ENCODE measurements at places on chromosomes 11 and 22. TPM values are rescaled to one million over a fixed set of nuclear protein-coding genes. Genes with fewer than 3 reads are reported as not detected.

DNA sequence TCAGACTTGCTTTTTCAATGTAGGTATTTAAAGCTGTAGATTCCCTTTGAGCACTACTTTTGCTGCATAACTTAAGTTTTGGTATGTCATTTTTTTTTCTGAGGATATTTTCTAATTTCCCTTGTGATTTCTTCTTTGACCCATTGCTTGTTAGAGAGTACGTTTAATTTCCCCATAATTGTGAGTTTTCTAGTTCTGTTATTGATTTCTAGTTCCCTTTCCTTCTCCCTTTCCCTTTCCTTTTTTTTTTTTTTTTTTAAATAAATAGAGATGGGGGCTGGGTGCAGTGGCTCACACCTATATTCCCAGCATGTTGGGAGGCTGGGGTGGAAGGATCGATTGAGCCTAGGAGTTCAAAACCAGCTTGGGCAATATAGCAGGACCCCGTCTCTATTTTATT is 30.8 kb downstream of the UBE2L3 start:
- no peak for DNase-seq

DNA sequence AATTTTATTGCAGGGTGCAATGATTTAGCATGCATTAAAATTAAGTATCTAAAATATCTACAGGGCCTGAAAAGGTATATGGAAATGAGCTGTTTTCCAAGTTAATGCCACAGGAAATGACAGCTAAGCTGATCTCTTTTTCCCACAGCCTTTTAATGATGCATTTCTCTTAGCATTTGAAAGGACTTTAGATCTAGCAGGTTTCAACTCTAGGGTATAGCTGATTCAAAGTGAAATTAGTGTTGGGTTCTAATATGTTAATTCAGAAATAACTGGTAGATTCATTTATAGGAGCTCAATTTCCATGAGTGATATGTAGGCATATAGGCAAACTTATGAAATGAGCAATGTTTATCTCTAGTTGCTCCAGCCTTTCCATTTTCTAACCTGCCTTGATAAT is 274.2 kb downstream of the CASP12 start:
- DNase-seq = no peak

The THY1 gene
- 26.3 TPM for total RNA-seq

The NLRP14 gene
- total RNA-seq = 0.16 TPM

DNA sequence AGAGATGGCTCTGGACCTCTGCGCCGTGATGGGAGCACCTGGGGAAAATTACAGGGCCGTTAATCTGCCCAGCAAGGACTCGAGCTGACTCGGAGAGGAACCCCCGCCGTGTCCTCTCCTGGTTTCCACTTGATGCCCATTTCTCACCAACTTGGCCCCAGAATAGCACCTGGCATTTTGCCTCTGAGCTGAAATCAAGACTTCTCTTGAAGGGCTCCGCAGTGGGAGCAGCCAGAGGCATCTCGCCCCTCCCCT is 19.0 kb upstream of the CABP7 start:
- no peak for DNase-seq

The OR8G1 gene
- not detected for total RNA-seq

DNA sequence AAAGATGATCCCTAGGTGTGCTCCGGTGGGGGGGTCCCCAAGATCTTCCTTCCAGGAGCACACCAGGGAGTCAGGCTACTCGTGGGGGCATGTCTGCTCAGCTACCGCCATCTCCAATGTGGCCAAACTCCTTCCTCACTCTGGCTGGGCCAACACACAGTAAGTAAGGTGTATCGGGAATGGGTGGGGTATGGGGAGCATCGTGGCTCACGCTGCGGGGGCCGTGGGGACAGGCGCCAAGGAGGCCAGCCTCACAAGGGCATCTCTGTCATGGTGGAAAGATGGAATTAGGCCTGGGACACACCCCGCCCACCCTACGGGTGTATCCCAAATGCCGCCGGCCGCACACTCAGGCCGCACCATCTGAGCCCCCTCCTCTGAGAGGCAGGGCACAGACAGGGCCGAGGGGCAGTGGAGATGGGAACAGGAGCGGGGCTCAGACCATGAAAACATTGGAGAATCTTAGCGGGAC is 8.3 kb downstream of the IGF2 start:
- DNase-seq = no peak

The GLB1L3 gene
- total RNA-seq = 1.6 TPM

GRCh38 chr11:47052165-47052564 is 115.6 kb downstream of the CSTPP1 start:
- DNase-seq = no peak

GRCh38 chr11:17162376-17162775 is 45.4 kb downstream of the PIK3C2A start:
- no peak for DNase-seq

DNA sequence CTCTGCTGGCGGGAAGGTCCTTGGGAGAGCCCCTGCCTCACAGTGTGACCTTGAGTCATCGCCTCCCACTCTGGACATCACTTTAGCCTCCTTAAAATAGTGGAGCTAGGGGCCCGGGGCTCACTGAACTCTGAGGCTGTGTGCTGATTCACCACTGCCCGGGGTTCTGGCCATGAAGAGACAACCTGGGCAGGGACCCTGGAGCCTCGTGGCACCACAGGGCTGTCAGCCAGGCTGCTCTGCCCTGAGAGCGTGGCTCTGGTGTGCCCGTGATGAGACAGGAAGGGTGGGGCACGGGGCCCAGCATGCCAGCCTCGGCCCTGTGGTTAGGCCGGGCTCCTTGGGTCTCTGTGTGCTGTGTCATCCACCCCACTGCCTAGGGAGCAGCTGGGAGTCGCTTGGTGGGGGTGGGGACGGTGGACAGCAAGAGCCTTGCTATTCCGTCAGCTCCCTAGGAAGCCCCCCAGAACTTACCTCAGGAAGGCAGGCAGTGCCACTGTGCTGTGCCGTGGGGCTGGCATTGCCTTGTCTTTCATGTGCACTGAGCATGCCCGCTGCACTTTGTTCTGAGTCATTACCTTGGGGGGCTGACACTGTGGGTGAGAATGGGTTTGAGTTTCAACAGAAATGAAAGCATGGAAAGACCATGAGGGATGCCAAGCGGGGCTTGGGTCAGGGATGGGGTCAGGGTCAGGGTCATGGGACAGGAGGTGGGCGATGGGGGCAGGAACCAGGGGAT is 31.7 kb downstream of the TPCN2 start:
- no peak for DNase-seq

The OR51I1 gene
- total RNA-seq = 0.44 TPM

DNA sequence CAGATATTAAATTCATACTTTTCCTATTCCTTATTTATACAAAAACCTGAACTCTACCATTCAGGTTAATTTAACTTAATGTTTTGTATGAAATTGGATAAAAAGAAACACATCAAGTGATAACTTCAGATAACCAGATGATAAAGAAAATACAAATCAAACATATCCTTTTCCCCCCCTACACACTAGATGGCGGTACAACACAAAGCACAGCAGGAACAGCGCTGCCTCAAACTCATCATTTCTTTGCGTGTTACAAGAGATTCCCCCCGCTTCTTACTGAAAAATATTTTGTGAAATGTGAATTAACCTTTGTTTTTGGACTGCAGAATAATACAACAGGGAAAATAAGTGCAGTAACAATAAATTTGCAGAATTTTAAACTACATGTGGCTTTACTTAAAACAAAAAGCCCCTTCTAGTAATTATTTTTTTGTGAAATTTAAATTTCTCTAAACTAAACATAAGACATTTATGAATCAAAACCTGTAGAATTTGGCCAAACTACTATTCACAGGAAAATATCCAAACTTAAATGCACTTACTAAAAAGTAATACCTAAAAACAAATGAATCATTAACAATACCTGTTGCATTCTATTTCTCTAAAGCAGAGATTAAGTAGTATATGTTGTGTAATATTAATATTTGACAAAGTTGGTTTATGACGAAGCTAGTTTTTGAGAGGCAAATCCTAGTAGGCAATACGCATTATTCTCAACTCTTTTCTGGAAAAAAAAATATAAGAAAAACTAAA is 74.4 kb downstream of the ARHGAP32 start:
- DNase-seq = no peak

The SCGB1A1 gene
- not detected for total RNA-seq

GRCh38 chr11:128299132-128299726 is 288.1 kb downstream of the ETS1 start:
- DNase-seq = no peak

The NRGN gene
- 0.33 TPM for total RNA-seq

DNA sequence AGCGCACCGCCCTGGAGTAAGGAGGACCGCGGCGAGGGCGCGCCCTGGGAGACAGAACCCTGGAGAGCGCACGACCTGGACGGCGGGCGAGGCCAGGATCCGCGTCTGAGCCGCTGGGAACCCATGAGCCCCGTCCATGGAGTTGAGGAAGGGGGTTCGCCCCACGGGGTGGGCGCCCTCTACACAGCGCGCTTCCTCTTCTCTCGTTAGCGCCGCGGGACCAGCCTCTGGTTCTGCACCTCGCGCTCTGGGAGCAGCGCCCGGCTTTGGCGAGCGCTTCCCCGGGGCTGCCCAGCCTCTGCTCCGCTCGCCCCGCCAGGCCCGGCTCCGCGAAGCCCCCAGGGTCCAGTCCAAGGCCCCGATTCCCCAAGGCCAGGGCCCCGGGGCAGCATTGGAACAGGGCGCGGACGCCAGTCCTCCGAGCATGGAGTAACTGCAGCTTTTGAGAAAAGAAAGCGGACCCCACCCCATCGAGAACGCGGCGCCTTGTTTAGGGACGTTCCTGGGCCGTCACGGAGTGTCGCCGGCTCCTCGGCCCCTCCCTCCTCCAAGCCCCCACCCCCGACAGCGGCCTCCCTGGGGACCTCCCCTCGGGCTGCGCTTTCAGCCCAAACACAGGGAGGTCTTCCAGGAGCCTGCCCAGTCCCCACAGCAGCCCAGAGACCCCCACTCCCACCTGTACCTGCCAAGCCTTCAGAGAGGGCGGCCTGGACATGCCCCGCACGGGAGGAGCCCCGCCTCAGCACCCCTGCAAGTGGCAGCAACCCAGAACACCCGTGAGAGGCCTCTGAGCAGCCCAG is 56.2 kb downstream of the BRD1 start:
- DNase-seq = no peak

- no peak for DNase-seq
Measured at GRCh38 chr11:36311926-36312595, 16.0 kb downstream of the PRR5L start.

- DNase-seq = no peak
Measured at GRCh38 chr11:118200497-118200896, 24.1 kb upstream of the SCN2B start.

DNA sequence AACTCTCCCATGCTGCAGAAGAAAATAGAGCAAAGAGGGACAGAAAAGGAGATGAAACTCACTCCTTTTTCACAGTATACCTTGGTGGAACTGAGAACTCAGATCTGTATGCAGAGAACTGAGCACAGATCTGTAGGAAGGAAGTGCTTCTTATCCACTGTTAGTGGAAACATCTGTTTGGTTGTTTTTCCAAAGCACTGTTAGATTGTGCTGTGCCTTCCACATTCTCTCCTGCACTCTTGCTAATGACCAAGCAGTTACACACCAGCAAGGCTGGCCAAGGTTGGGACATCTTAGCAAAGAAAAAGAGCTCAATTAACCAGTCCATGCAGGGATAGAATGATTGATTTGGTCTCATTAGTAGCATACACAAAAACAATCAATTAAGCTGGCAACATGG is 20.1 kb upstream of the SIK2 start:
- DNase-seq = no peak

The ENTHD1 gene
- not detected for total RNA-seq

The CD59 gene
- total RNA-seq = 296 TPM

- no peak for DNase-seq
Measured at GRCh38 chr11:95371153-95371552, 140.2 kb upstream of the SESN3 start.

GRCh38 chr11:133555034-133555433 is 22.7 kb upstream of the OPCML start:
- DNase-seq = no peak

The CALCA gene
- not detected for total RNA-seq

The HOATZ gene
- not detected for total RNA-seq

DNA sequence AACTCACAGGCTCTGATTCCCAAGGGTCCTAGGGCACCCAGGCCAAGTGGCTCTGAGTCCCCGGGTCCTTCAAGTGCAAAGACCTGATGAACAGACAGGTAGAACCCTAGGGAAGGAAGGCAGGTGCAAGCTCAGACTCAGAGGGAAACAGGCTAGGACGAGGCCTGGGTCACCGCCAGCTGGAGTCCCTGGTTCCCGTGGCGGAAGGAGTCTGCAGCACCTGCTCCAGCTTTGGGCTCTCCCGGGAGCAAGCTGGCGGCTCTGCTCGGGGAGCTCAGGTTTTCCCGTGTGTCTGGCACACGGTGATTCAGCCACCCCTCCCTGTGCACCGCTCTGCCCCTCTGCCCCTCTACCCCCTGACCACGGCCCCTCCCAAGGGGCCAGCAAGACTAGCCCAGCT is 59.8 kb downstream of the WNT7B start:
- DNase-seq = no peak

DNA sequence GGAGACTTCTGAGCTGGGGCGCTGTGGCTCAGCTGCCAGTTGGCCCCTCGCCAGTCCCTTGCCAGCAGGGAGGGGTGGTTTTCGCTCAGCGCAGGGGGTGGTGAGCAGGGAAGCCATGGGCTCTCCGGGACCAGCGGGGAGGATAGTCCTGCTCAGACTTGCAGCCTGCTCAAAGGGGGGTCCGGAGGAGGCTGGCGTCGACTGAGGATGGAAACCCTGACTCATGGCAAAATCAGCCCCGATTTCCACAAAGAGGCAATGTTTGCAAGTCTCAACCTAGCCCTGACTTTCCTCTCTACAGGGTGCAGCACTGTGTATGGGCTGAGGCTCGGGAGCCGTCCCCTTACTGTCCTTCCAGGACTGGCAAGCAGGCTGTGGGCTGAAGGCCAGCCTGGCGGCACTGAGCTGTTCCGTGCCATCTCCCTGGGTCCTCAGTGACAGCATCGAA is 35.1 kb downstream of the FBLN1 start:
- DNase-seq = peak; percentile 80

Measured in breast epithelium (tissue), 4 donors.